ENCODE measurements at places on chromosomes 4 and X. TPM values are rescaled to one million over a fixed set of nuclear protein-coding genes. Genes with fewer than 3 reads are reported as not detected.

TMEM150C gene
- total RNA-seq = 8.3 TPM

CDKL5 gene
- 6.4 TPM for total RNA-seq

MSN gene
- total RNA-seq = 230 TPM

CT45A10 gene
- total RNA-seq = not detected

POLN gene
- total RNA-seq = 2.2 TPM

EDA2R gene
- total RNA-seq = 1.5 TPM

SLC25A6 gene
- total RNA-seq = 238 TPM

SSX3 gene
- total RNA-seq = not detected

NALF2 gene
- total RNA-seq = 0.17 TPM

MAGEA2B gene
- not detected for total RNA-seq

EGF gene
- 0.33 TPM for total RNA-seq

PARM1 gene
- 0.11 TPM for total RNA-seq

GPR143 gene
- 4.4 TPM for total RNA-seq

UGT2B10 gene
- total RNA-seq = not detected

MAGEB10 gene
- not detected for total RNA-seq

CCDC120 gene
- total RNA-seq = 0.54 TPM

FGF13 gene
- 21.0 TPM for total RNA-seq

SMIM31 gene
- total RNA-seq = not detected

MGARP gene
- not detected for total RNA-seq

XAGE1A gene
- total RNA-seq = not detected

SSX4 gene
- total RNA-seq = not detected

SLC38A5 gene
- 1.0 TPM for total RNA-seq

TCEANC gene
- total RNA-seq = 2.8 TPM

PABPC1L2A gene
- not detected for total RNA-seq

UGT8 gene
- not detected for total RNA-seq

SHOX gene
- total RNA-seq = under 0.01 TPM

HSFX1 gene
- 0.69 TPM for total RNA-seq

ZBED1 gene
- 35.8 TPM for total RNA-seq

LRIT3 gene
- total RNA-seq = not detected
